ENCODE measurements at places on chromosomes 3 and 15.
A peak's percentile ranks its signal among the peaks of the same experiment; 100 is the strongest.

DNA sequence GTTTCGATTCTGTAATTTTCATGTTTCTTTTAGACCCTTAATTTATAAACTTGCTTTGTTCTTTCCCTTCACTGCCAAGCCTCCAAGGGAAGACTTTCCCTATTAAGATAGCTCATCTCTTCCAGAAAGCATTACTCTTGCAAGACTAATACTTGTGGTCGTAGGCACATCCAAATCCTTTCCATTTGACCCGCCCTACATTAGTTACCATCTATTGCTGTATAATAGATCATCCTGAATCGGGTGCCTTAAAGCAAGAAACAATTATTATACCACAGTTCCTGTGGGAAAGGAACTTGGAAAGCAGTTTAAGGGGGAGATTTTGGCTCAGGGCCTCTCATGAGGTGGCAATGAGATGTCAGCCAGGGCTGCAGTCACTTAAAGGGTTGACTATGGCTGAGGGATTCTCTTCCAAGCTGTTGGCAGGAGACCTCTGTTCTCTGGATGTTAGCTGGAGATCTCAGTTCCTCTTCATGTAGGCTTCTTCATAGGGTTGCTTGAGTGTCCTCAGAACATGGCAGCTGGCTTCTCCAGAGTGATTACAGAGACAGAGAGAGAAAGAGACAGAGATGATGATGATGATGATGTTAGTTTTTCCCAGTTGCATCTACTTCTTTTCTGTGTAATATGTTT lies 570.4 kb upstream of the TGFBR2 start:
- DNase-seq: no peak

DNA sequence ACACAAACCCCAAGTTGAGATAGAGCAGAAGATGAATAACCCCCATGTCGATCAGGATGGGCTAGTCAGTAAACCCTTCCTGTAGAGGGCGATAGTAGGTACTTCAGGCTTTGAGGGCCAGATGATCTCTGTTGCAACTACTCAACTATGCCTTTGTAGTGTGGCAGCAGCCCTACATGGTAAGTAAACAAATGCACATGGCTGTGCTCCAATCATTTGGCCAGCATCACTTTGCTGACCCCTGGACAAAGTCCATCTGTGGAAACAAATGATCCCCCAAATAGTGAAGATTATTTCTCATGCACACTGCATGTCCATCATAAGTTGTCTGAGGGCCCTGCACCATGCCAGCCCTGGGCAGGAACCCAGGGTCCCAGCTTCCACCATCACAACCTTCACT lies 402.2 kb upstream of the PROK2 start:
- DNase-seq: no peak

- DNase-seq: no peak
These were observed 96.7 kb upstream of the TP63 start for GRCh38 chr3:189534531-189534930.

- peak; percentile 52 for DNase-seq
These were observed 25.9 kb downstream of the MELTF start for GRCh38 chr3:197003461-197004385.

DNA sequence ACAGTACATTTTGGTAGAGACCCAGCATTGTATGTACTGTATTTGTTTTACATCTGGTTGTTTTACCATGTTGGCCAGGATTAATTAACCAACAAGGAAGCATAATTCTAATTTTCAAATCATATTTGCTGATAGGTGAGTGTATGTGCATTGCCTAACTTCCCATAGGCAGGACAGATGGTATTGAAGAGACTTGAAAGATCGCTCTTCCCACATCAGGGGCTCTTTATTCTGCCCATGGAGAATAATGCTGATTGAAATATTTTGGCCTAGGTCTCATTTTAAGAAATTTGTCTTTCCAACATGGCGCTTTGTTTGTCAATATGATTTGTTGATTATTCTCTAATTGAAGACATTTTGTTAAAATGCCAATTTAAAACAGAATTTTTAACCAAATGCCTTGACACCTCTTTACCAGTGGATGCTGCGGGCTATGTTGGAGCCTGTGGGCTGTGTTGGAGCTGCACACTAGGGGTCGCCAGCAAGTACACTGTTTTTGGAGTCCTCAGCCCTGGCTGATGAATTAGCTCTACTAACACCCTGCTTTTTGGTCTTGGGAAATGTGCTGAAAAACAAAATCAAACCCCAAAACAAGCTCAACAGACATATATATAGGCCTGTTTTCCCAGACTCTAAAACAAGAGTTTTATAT lies 5.3 kb downstream of the P2RY12 start:
- DNase-seq: no peak

- DNase-seq: no peak
These were observed 280.2 kb upstream of the STT3B start for GRCh38 chr3:31252216-31253185.

DNA sequence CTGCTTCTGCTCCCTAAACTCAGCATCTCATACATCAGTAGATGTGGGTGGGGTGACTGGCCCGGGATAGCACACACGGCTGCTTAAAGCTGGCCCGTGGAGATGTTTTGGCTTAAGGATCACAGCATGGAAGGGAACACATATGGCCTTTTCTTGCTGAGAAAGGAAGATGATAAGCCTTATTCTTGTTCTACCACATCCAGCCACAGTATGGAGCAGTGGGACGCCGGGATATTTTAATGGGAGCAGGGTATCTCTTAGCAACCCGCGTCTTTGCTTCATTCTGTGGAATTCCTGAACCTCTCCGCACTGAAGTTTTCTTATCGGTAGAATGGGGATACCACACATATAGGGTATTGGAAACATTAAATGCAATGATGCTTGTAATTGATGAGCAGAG lies 94.1 kb upstream of the PROK2 start:
- DNase-seq: no peak

DNA sequence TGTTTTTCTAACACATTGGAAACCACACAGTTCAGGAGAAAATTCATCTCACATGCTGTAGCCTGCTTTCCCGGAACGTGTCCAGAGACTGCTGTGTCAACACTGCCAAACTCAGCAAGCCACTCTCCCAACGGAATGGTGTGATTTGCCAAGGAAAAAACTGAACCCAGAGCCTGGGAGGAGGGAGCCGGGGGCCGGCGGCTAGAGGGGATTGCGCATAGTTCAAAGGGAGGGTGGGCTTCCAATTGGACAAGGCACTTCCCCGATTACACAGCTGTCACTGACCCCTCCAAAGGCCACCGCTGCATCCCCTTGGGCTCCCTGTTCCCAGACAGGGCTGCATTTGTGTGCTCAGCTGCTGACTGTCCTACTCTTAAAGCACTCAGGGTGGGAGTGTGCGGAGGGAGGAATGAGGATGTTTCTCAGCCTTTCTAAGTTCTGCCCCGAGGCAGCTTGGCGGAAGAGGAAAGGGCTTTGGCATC lies 256.2 kb downstream of the ZNF621 start:
- DNase-seq: no peak

DNA sequence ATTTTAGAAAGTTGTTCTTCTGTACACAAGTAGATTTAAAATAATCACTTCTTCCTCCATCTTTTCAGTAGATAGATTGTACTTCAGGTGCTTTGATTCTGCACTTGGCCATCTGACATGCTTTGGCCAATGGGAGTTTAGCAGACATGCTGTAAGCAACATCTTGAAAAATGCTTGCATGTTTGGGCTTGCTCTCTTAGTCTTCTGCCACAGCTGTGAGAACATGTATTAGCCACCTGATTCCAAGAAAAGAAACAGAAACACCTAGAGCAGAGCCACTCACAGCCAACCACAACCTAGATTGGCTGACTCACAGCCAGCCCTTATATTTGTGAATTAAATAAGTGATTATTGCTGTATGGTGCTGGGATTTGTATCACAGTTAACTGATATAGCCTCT lies 70.2 kb upstream of the GADL1 start:
- DNase-seq: no peak

GRCh38 chr3:55097441-55097840 lies 169.6 kb upstream of the LRTM1 start:
- DNase-seq: no peak

- no peak for DNase-seq
These were observed 58.8 kb downstream of the NPAP1 start for GRCh38 chr15:24734396-24734795.

GRCh38 chr3:47265725-47266428 lies 16.7 kb downstream of the KIF9 start:
- no peak for DNase-seq

Measured in RWPE2 (cell line).